Activated CD8-positive, alpha-beta memory T cell treated with anti-CD3 and anti-CD28 coated beads for 1 hour (primary cell): ENCODE measurements at places on chromosomes 16 and 17.

DNA sequence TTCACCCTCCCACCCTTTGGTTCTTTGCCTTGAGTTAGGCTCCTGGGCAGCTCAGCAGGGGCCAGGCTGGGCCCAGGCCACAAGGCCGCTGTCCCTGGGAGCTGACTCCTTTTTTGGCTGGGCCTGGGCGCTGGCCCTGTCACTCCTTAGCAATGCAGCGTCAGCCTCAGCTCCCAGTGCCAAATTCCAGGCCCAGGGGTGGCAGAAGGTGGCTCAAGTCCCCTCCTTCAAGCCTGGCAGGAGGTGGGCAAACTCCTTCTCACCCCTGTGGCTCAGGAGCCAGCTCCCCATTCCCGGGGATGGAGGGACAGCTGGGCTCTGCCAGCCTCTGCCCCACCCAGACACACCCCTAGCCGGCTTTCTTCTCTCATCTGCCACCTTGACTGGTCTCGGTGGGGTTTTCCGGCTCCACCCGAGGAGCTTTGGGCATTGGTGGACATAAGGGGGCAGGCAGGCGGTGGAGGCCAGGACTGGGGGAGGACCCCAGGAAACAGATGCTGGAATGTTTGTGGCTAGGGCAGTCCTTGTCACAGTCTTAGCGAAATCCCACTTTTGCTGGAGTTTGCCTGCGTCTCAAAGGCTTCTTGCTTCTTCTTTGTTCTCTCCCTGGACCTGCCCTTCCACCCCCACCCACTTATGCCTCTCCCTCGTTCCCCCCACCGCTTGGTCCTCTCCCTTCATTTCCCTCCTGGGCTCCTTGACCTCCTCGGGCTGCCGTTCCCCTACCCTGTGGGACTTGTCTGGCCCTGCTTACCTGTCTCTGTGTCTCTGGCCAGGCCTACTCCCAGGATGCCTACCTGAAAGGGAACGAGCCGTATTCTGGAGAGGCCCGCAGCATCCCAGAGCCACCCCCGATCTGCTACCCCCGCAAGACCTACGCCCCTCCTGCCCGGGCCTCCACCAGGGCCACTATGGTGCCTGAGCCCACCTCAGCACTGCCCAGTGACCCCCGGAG, 37.4 kb downstream of the ARHGAP23 start:
- no peak for DNase-seq

- DNase-seq = no peak
These were observed 3.1 kb upstream of the KRT36 start for GRCh38 chr17:41492771-41493170.

DNA sequence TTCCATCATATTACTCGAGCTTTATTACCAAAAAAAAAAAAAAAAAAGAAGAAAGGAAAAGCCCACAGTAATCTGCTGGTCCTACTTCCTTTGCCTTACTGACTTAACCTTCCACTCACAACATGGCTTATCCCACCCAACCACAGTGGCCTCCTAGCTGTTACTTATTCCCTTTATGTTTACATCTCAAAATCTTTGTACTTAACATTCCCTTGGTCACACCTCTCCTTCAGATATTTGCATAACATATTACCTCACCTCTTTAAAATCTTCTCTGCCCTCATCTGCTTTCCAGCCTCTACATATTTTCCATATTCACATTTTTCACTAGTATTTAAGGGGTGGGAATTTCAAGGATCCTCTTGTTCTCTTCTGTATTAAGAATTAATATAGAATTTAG, 327.0 kb upstream of the TBX2 start:
- DNase-seq = no peak

DNA sequence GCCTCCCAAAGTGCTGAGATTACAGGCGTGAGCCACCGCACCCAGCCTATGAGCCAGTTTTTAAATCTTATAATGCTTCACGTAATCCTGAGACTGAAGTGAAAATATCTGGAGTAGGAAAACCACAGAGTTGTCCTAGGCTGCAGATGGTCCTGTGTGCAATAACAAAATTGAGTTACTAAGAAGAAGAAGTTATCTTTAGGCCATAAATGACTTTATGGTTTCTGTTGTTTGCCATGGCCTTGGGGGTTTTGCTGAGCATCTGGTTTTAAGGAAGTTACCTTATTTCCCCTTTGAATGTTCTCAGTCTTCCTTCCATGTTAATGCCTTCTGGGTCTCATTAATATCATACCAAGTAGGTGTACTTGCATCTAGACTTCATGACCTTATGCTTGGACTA, 16.5 kb downstream of the NMT1 start:
- no peak for DNase-seq

DNA sequence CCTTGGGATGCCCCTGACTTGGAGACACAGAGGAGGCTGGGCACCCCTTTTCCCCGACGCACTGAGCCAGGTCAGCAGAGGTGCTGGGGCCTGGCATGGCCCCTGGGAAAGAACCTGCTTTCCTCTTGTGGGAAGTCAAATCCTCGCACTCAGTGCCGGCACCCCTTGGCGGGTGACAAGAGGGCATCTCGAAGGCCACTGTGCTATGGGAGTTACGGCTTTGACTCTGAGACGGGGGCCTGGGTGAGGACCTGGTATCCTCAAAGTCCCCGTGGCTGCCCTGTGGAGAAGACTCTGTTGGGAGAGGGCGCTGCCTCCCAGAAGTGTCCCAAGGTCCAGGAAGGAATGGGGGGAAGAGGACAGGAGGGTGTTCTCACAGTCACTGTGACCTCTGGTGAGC, 117.0 kb downstream of the METRNL start:
- DNase-seq = no peak

GRCh38 chr16:75494184-75494583, 1.1 kb downstream of the CHST6 start:
- no peak for DNase-seq

- DNase-seq = no peak
These were observed 296.6 kb downstream of the MAF start for GRCh38 chr16:79303959-79304387.

DNA sequence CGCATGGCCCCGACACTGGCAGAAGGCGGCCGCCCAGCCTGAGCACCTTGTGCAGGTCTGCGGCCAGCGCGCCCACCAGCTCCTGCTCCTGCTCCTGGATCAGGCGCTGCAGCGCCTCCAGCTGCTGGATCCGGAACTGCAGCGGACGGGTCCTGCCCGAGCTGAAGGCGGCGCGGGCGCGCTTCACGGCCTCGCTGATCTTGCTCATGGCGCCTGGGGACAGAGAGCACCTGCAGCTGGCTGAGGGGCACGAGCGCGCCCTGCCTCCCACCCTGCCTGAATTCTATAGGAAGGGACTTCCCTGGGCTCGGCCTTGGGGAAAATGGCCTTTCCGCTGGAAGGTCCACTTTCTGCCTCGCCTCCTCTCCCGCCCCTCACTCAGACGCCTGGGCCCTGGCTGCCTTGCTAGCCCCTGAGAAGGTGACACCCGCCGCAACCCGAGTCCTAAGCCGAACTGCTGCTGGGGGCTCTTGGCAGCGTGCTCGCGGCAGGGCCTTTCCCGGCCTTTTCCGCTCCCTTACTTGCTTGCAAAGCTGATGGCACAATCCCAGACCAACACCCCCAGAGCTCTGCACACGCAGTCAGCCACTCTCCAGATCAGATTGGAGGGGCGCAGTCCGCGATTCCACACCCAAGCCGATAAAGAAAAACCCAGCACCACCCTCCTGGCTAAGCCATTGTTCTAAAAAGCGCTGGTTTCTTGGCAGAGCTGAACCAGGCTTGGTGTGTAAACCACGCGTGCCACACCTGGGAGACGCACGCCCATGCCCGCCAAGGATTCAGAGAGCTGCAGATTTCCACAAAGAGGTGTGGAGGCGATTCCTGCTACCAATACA, 3.0 kb downstream of the ALDH3A1 start:
- DNase-seq = peak; percentile 52

GRCh38 chr16:87274794-87275193, 42.4 kb downstream of the C16orf95 start:
- no peak for DNase-seq

GRCh38 chr16:89013692-89014402, 36.8 kb upstream of the CBFA2T3 start:
- no peak for DNase-seq

DNA sequence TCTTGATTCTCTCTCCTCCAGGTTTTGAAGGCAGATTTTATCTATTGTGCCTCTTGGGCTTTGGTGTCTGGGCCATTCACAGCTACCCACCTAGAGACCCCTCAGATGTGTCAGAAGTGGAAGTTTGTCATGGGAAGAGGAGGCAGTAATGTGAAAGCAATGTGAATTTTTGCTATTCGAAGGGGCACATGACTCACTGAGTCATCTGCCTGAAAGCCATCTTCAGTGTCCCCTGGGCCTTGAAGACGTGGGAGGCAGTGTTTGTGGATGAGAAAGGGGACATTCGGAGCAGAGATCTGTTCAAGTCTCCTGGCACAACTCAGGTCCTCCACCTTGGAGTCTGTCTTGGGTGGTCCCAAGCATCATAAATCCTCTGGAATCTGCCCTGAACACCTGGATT, 530.2 kb downstream of the NPIPA7 start:
- DNase-seq = no peak

DNA sequence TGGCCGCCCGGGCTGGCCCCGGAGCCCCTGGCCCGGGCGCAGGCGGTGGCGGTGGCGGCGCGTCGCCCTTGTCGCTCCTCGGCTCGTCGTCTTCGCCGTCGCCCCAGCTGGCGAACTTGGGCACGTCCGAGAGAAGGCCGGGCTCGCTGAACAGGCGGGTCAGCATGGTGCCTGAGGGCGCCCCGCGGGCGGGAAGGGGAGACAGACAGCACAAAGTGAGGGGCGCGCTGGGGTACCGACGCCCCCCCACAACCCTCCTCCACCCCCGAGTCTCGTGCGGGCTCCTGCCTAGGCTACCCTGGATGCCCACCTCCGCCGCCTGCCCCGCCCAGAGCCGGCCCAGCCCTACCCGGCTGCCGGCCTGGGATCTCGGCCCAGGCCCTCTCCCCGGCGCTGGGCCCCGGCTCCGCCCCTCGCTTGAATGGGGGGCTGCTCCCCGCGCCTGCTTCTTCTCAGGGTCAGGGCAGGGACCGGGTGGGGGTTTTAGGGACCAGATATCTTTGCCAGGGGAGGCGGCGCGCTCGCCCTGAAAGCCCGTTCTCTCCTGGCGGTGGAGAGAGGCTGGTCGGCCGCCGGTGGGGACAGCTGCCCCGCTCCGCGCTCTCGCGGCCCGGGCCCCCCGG, 1.2 kb downstream of the NEUROD2 start:
- no peak for DNase-seq

- DNase-seq = no peak
These were observed 54.7 kb downstream of the VPS35L start for GRCh38 chr16:19610200-19610599.

DNA sequence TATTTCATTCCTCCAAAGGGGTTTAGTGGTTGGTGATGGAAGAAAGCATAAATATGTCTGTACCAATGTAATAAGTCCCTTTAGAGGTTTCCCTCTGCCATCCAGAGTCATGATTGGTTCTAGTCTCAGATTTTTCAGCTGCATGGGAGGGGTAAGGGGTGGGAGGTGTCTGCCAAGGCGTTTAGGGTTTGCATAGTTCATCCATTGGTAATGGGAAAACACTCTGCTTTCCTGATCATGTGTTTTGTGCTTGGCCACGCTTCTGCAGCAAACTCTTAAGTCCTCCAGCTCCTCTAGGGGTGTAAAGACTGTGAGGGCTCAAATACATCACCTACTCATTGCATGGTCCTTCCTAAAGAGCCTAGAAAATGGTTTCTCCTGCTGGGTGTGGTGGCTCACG, 29.8 kb downstream of the LIG3 start:
- DNase-seq = no peak

DNA sequence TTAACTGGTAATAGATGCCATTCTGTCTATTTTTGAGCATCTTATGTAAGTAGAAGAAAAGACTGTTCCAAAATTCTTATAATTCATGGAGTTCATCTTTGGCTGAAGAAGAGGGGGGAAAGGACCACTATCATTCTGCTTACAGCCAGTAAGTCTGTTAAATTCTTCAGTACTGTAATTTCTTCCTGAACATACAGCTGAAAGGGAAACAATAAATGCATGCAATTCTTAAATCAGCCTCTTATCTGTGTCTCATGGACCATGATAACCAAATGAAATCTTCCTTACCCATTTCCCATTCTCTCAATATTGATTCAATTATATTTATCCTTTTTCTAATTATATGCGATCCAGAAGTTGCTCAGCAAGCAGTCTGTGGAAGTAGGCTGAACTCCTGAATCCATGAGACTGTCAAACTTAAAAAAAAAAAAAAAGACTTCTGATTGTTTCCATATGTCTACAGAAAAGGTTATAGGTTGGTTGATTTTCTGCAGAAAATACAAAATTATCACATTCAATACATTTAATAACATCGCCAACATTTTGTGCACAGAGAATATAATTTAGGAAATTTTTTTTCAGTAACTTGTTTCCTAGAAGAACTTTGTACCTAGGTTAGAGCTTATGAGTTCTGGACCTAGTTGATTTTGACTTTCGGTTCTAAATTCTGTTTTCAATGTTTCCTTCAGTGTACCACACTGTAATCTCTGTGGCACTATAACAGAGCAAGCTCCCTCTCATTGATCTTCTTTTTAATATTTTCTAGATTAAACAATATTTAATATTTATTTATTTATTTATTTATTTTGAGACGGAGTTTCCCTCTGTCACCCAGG, 1.2 kb upstream of the ABCA9 start:
- no peak for DNase-seq

- DNase-seq = no peak
These were observed 27.8 kb upstream of the SLFN13 start for GRCh38 chr17:35476283-35476820.

- DNase-seq = no peak
These were observed 2.8 kb downstream of the ZNF319 start for GRCh38 chr16:57997528-57998265.

GRCh38 chr16:50528820-50529219, 19.4 kb upstream of the NKD1 start:
- no peak for DNase-seq

GRCh38 chr16:73253922-73254480, 206.1 kb upstream of the ZFHX3 start:
- no peak for DNase-seq

- DNase-seq = no peak
These were observed 4.5 kb downstream of the TMEM238L start for GRCh38 chr17:10799407-10799806.

DNA sequence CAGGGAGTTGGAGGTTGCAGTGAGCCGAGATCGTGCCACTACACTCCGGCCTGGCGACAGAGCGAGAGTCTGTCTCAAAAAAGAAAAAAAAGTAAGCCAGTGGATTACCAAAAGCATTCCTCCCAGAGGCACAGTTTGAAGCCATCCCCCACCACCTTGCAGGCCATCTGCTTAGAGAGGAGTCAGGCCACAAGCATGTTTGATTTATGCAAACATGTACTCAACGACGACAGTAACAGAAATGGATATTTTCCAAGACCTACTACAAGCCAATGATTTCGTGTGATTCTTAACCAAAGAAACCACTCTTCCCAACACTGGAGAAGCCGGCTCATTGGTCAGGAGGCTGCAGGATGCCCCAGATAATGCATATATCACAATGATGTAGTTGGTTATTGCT, 34.8 kb downstream of the MYH13 start:
- DNase-seq = no peak

- DNase-seq = no peak
These were observed 56.2 kb downstream of the ADCY9 start for GRCh38 chr16:4060009-4060408.

GRCh38 chr17:80902963-80903611, 88.6 kb upstream of the CHMP6 start:
- no peak for DNase-seq

- DNase-seq = peak; percentile 74
These were observed 26.8 kb downstream of the TRAP1 start for GRCh38 chr16:3690470-3690928.

- DNase-seq = no peak
These were observed 22.6 kb downstream of the ZFHX3 start for GRCh38 chr16:73025151-73025855.

GRCh38 chr17:79243603-79243990, 169.0 kb downstream of the ENGASE start:
- DNase-seq = no peak
